ENCODE measurements at places on chromosomes 16 and 17.
A peak's percentile ranks its signal among the peaks of the same experiment; 100 is the strongest.

- no peak for DNase-seq
These were observed 33.4 kb upstream of the PIK3R6 start for GRCh38 chr17:8900626-8901585.

DNA sequence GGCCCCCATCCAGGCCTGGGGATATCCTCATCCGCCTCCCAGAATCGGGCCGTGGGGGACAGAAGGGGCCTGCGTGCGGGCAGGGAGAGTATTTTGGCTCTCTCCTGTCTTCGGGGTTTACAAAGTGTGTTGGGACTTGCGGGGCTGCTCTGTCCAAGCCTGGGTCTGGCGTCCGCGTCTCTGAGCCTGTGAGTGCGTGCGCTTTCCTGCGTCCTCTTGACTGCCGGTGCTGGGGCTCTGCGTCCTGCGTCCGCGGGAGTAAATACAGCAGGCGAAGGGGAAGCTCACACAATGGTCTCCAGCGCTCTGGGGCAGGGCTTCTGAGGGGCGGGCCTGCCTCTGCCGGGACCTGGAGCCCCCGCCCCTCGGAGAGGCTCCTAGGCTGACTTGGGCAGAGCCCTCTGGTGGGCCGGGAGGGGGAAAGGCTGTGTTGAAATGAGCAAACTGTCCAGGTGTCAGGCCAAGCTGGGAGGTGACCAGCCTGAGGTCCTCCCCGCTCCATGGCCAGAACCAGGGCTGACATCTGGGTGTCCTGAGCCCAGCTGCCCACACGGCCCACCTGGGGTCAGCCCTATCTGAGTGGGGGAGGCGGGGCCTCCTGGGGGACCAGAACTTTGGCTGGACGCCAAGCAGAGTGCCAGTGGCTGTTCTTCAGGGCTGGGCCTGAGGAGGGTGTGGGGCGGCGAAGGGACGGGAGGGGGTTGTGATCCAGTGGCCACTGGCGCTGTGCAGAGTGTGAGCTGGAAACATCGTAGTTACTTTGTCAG is 233.6 kb downstream of the SEC14L1 start:
- peak; percentile 75 for DNase-seq

DNA sequence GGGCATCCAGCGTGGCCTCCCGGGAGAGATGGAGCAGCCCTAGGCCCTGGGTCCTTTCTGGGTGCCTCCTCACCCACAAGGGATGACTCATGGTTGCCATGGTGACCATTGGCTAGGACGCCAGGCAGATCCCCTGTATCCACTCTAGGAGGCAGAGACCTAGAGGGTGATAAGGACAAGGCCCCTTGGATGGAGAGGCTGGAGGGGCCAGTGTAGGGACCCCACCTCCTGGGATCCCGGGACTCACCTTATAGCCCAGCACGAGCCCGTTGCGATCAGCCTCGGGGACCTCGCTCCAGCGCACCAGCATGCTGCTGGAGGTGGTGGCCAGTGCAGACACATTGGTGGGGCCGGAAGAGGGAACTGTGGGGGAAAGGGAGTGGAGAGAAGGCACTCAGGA is 82.2 kb upstream of the CDC42EP4 start:
- DNase-seq: no peak

- DNase-seq: no peak
These were observed 314.8 kb upstream of the GOT2 start for GRCh38 chr16:59048876-59049275.

GRCh38 chr16:89897204-89897603 is 21.5 kb upstream of the MC1R start:
- DNase-seq: no peak

GRCh38 chr17:82519971-82520903 is 705 bp downstream of the FOXK2 start:
- peak; percentile 24 for DNase-seq

DNA sequence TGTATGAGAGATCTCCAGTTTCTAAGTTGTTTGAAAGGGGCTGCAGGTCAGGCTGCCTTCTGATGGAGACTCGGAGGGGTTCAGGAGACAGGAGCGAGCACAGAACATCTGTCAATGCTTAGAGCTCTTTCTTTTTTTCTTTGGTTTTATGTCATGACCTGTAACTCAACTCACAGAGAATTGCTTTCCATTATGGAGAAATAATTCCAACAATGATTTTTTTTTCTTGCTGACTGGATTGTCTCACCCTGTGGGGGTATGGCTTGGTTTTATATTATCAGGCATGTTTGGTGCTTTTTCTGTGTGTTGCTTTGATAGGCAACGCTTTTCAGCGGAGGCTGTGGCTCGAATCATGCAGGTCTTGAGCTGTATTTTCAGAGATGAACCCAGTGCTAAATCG is 10.7 kb upstream of the KCNJ2 start:
- DNase-seq: no peak

DNA sequence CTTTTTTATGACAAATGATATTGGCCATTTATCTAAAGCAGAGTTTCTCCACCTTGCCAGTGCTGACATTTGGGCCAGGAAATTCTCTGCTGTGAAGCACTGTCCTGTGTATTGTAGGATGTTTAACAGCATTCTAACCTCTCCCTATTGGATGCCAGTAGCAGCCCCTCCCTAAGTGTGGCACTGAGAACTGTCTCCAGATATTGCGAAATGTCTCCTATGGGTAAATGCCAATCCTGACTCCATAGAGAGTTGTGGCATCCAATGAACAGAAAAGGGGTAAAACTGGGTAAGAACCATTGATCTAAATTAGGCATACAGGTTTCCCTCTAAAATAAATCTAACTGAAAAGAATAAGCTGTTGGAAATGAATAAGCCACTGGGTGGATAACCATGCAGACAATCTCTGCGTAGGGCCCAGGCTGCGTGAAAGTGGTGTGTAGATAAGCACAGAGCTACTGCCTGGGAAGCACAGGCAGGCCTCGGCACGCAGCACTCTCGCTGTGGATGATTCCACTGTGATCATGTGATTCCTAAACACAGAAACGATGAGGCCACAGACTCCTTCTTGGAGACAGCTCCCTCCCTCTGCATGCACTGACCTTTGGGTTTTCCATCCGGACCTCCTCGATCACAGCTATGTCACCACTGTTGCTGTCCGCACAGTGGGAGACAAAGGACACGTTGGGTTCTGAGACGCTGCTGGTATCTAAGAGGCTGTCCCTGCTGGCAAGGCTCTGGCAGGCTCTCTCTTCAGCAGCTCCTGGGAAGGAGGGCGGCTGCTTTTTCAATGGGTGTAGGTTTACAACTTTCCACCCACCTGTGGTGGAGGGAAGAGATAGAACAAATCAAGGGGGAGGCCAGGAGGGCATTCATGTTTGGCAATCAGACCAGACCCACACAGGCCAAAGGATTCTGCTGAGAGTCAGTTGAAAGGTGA is 44.1 kb downstream of the GTF3C1 start:
- DNase-seq: no peak

- no peak for DNase-seq
These were observed 8.3 kb downstream of the SLC7A6 start for GRCh38 chr16:68272507-68273209.

DNA sequence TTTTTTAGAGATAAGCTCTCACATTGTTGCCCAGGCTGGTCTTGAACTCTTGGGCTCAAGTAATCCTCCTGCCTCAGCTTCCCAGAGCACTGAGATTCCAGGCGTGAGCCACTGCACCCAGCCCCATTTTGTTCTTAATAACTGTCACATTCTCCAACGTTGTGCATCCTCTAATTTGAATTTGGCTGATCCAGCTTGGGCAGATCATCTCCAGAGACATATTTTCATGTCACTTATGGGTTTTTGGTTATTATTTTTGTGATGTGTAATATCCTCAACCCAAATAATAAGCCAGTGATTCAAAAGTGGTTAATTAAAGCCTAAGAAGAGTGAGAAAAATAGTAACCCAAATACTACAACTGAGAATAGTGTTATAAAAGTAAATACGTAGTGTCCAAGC is 16.2 kb upstream of the COL1A1 start:
- no peak for DNase-seq

- no peak for DNase-seq
These were observed 3.1 kb upstream of the POLG2 start for GRCh38 chr17:64499805-64500486.

- no peak for DNase-seq
These were observed 34.1 kb downstream of the VPS53 start for GRCh38 chr17:680529-680928.

GRCh38 chr17:3911271-3912053 is 4.8 kb downstream of the P2RX1 start:
- DNase-seq: peak; percentile 47

- DNase-seq: no peak
These were observed 37.1 kb downstream of the FANCA start for GRCh38 chr16:89779231-89779908.

DNA sequence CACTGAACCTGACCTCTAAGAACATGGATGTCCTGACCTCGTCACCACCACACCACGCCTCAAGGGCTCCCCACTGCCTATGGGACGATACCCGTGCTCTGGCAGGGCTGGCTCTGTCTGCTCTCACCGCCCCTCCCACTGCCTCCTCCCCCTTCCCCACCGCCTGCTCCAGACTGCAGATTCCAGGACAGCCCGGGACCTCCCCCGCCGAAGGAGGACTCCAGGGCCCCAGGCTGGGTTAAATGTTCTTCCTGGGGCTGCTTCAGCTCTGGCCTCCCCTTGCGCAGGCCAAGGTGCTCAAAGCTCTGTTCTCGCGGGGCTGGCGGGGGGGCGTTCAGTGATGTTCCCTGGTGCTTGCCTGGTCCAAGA is 3.1 kb downstream of the NPW start:
- DNase-seq: peak; percentile 25

- no peak for DNase-seq
These were observed 24.2 kb downstream of the CYB5B start for GRCh38 chr16:69448470-69449193.

GRCh38 chr16:10205688-10206087 is 23.5 kb upstream of the GRIN2A start:
- DNase-seq: no peak

- DNase-seq: no peak
These were observed 176.8 kb downstream of the ZNF423 start for GRCh38 chr16:49679095-49679494.

GRCh38 chr16:30957456-30958174 is at the start of gene SETD1A:
Gene SETD1A (plus strand): TSS chr16:30957754. CDS start chr16:30958732, 978 bp downstream.
- peak; percentile 98 for DNase-seq

GRCh38 chr17:4560421-4560820 is at the start of gene GGT6:
Gene GGT6 (minus strand): TSS chr17:4560577. CDS start chr17:4560521, 56 bp downstream.
- no peak for DNase-seq

DNA sequence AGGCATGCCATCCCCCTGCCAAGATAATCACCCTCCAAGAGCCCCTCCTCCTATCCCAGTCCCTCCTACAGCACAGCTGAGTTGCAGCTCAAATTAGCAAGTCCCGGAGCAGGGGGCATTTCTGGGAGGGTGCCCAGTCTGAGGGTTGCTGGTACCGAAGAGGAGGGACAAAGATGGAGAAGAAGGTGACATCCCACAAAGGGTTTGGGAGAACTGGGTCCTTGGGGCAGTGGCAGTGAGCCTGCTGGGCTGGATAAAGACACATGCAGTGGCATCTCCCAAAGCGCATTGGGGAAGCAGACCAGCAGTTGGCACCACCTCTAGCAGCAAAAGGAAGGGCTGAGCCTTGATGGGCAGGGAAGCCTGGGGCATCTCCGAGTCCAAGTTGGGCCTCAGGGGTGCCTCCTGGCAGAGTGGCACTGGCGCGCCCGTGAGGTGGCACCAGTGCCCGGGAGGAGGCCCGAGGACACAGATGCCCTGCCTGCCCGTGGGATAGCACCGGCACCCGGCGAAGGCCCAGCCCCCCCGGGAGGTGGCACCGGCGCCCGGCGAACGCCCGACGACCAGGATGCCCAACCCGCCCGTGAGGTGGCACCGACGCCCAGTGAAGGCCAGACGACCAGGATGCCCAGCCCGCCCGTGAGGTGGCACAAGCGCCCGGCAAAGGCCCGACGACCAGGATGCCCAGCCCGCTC is 622 bp downstream of the TOM1L2 start:
- DNase-seq: no peak

GRCh38 chr16:89536371-89536770 is 24.1 kb upstream of the RPL13 start:
- DNase-seq: no peak

- DNase-seq: no peak
These were observed 75.3 kb downstream of the MRTFB start for GRCh38 chr16:14146445-14146844.

GRCh38 chr17:51748749-51749604 is 409.5 kb downstream of the CA10 start:
- DNase-seq: no peak

DNA sequence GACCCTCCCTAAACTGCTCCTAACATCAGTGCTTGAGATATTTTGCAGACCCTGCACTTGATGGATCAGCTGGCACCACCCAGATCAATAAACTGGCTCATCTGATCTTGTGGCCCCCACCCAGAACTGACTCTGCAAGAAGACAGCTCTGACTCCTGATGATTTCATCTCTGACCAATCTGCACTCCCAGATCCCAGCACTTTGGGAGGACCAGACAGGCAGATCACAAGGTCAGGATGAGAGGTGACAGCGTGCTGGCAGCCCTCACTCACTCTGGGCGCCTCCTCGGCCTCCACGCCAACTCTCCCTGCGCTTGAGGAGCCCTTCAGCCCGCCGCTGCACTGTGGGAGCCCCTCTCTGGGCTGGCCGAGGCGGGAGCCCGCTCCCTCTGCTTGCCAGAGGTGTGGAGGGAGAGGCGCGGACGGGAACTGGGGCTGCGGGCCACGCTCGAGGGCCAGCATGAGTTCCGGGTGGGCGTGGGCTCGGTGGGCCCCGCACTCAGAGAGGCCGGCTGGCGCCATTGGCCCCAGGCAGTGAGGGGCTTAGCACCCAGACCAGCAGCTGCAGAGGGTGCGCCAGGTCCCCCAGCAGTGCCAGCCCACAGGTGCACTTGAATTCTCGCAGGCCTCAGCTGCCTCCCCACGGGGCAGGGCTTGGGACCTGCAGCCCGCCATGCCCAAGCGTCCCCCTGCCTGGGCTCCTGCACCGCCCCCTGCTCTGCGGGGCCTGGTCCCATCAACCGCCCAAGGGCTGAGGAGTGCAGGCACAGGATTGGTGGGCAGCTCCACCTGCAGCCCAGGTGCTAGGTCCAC is 2.4 kb upstream of the C16orf54 start:
- DNase-seq: no peak

- DNase-seq: no peak
These were observed 21.5 kb downstream of the LPCAT2 start for GRCh38 chr16:55530316-55530856.
